ENCODE measurements at places on chromosomes 4 and X.

DNA sequence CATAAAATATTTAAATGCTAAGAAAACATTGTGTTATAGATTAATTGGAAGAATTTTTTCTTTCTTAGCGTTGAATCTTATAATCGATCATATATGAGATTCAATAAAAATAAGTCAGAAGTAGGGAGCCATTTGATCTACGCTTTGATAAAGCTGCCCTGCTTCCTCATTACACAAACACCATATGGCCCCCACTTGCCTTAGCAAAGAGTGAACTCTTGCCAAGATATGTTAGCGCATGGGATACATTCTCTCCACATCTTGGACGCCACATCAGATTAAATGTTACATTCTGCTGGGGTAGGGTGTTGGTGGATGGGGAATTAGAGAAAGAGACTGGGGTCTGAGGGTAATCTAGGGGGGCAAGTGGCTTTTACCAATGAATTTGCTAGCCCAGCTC lies 207.7 kb upstream of the MID1 start:
- no peak for DNase-seq

DNA sequence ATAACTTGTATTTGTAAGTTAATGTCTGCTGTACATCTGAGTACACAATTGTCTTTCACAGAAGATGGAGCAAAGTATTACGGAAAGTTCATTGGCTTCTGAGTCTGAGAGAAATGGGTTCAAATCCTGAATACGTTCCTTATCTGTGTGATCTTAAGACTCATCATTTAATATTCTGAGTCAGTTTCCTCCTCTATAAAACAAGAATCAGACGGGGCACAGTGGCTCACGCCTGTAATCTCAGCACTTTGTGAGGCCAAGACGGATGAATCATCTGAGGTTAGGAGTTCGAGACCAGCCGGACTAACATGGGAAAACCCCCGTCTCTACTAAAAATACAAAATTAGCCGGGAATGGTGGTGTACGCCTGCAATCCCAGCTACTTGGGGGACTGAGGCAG lies 57.8 kb downstream of the APBB2 start:
- no peak for DNase-seq

GRCh38 chr4:54498661-54499111 lies 159.1 kb upstream of the KIT start:
- DNase-seq = no peak

GRCh38 chr4:30753316-30753715 lies 33.1 kb downstream of the PCDH7 start:
- DNase-seq = no peak

- DNase-seq = no peak
These were observed 493.0 kb upstream of the FAM241A start for GRCh38 chr4:111652236-111652635.

GRCh38 chrX:28843817-28844216 lies 256.6 kb downstream of the IL1RAPL1 start:
- no peak for DNase-seq

DNA sequence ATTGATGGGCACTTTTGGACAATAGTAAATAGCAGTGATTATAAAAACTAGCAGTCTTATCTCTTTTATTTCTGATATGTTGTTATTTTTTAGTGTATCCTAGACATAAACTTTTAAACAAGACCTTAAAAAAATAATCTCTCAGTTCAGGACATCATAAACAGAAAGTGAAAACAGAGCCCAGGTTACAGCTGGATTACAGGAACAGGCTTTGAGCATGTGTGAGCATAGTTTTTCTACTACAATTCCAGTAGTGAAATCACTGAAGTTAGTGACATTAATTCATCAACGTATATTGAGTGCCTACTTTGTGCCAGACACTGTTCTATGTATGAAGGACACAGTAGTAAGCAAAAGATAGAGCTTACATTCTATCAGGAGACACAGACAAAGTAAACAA lies 16.9 kb downstream of the TRIM75 start:
- DNase-seq = no peak

GRCh38 chrX:84358271-84358670 lies 144.0 kb downstream of the HDX start:
- DNase-seq = no peak

DNA sequence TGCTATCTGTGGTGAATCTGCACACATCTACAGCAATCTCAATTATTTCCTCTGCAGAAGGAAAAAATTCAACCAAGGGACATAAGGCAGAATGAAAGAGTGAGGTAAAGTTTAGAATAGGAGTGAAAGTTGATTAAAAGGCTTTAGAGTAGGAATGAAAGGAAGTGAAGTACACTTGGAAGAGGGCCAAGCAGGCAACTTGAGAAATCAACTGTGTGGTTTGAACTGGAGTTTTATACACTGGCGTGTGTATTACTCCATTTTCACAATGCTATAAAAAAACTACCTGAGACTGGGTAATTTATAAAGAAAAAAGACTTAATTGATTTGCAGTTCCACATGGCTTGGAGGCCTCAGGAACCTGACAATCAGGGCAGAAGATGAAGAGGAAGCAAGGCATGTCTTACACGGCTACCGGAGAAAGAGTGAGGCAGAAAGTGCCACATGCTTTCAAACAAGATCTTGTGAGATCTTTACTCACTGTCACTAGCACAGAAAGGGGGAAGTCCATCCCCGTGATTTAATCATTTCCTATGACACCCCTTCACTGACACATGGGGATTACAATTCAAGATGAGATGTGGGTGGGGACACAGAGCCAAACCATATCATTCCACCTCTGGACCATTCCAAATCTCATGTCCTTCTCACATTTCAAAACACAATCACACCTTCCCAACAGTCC lies 234.8 kb downstream of the IL15 start:
- no peak for DNase-seq

GRCh38 chr4:120105472-120105871 lies 38.8 kb upstream of the MAD2L1 start:
- no peak for DNase-seq

GRCh38 chr4:163391756-163392155 lies 48.1 kb downstream of the NPY5R start:
- no peak for DNase-seq

DNA sequence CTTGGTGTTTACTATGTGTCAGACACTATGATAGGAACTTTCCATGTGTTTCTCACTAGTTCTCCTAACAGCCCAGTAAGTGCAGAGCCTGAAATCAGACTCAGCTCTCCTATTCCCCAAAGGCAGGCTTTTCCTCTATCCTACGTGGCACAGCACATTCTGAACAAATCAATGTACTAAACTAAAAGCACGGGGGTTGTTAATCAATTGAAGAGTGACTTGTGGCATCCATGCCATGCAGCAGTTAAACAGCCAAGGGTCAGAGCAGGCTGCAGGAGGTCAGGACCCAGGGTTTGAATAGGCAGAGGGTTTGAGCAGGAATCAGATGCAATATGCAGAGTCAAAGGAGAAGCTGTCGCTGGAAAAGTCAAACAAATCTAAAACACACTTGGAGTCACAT lies 289.7 kb upstream of the LDB2 start:
- DNase-seq = no peak

- DNase-seq = no peak
These were observed 326.6 kb upstream of the F9 start for GRCh38 chrX:139203651-139204570.

- no peak for DNase-seq
These were observed 12.9 kb downstream of the LETM1 start for GRCh38 chr4:1842993-1843448.

DNA sequence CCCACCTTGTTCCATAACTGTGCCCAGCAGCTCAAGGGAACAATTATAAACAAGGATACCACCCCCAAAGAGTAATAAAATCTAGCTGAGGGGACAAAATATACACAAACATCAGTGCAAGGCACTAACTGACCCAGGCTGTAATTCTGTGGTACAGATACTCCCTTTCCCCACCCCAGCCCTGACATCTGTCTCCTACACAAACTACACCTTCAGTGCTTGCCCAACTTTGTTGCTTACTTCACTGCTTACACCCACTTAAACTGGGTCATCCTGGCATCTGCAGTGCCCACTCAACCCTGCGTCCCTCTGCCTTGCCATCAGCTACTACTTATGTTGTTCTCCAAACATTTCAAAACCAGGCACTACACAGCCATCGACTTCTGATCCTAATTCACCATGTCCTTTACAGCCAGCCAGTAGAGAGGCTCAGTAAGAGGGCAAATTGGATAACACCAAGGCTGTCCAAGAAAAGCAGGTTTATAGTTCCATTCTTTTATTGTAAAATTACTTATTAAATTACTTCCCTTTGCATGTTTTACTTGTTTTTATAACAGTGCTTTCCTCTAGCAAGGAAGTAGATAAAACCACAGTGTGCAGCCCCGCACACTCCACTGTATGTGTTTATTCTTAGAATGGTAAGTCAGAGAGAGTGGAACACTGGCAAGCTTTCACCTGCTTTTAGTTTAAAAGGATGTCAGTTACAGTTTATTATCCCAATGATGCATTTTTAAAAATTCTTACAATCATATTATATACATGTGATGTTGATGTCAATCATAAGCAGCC lies 149.6 kb downstream of the INPP4B start:
- no peak for DNase-seq

DNA sequence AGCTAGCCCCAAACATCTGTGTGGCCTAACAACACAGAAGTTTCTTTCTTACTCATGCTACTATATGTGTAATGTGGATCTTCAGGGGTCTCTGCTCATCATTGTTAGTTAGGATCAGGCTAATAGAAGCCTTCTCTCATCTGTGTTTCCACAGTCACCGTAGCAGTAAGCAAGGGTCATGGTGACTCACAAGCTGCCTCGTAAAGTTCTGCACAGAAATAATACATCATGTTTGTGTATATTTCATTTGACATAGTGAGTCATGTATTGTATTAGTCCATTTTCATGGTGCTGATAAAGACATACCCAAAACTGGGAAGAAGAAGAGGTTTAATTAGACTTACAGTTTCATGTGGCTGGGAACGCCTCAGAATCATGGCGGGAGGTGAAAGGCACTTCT lies 38.7 kb downstream of the SLC4A4 start:
- DNase-seq = no peak

All from erythroblast (primary cell).